CD8-positive, alpha-beta memory T cell (primary cell): ENCODE measurements at places on chromosomes 3 and 15.

DNA sequence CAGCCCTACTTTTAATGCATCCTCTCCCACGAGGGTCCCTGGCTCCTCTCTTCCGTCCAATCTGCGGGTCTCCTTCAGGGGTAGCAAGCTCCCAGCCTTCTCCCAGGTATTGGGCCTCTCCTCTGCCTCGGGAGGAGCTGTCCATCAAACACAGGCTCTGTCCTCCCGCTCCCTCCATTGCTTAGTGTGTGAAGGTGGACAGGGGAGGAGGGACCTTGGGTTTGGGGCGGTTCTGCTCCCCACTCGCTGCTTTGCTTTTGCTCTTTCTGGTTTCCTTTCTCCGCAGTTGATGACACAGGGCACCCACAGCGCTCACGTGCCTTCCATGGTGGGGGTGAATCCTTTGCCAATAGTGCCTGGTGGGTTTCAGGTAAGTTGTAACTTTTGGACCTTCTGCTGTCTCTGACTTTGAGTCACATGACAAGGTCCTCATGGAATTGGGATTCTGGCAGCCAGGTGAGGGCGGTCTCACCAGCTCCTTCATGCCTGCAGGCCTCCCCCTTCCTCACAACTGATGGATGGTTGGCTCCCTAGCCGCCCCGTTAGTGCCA is 18.9 kb downstream of the MUC20 start:
- no peak for DNase-seq

- no peak for DNase-seq
These were observed 10.2 kb downstream of the MUC4 start for GRCh38 chr3:195801251-195802183.

DNA sequence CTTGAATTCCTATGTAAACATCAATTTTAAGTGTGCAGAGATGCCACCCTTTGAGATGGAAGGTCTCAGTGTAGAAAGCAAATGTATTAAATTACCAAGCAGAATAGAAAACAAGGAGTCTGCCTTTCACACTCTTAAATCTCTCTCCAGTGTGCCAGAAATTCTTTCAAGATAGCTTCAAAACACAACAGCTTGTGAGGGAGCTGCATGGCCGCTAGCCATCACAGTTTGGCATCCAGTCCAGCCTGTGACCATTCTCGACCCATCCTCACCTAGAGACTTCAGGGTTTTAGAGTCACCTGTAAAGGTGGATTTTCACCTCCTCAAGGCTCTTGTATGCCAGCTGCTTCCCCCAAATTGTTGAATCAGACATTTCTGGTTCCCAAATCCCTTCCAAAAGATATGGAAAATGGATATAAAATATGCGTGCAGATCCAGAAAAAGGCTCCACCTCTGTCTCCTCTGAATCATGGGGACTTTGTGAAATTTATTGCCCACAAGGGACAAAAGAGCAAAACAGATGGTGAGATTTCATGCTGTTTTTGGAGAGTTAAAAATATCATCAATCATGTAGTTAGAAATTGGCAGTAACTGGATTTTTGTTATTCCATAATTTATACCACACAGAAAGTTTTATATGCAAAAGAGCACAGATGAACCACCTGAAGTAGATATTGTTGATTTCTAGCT is 114.2 kb upstream of the THRB start:
- no peak for DNase-seq

GRCh38 chr15:30985081-30985531 is 6.3 kb downstream of the MTMR10 start:
- DNase-seq, result no peak

DNA sequence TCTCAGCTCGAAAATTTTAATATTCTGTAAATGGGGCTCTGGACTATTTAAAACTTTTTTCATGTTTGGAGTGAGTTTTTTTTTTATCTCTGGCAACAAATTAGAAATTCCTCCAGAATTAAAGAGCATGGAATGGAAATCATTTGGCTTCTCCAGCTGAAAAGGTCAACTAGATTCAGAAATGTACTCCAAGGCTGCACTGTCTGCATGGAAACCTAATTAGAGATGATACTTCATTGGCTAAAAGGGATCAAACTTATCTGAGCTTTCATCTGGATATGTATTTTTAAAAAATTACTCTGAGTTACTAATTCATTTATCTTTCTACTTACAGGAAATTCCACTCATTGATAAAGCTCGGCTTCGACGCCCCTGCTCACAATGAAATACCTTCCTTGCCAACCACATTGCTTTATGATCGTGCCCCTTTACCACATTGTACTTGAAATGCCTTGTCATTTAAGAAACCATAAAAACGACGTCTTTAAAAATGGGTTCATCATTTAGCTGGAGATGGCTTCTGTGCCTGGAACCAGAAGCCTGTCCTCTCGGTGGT is 285.5 kb upstream of the ICE2 start:
- DNase-seq, result no peak

DNA sequence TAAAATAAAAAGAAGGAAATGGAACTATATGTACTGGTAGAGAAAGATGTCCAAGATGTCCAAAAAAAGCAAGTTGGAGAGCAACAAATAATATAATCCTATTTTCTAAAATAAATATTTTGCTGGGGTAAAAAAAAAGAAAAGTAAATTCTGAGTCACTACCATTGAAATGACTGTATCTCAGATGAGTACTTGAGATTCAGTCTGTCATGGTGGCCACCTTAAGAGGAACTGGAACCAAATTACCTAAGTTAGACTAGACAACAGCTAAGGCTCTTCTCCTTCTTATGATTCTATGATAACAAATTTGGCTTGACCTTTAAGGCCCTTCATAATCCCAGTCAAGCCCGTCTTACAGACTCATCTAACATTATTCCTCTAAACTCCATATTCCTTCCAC is 270.6 kb upstream of the HES1 start:
- no peak for DNase-seq

- DNase-seq, result no peak
These were observed 17.8 kb downstream of the MYL3 start for GRCh38 chr3:46845397-46845859.

DNA sequence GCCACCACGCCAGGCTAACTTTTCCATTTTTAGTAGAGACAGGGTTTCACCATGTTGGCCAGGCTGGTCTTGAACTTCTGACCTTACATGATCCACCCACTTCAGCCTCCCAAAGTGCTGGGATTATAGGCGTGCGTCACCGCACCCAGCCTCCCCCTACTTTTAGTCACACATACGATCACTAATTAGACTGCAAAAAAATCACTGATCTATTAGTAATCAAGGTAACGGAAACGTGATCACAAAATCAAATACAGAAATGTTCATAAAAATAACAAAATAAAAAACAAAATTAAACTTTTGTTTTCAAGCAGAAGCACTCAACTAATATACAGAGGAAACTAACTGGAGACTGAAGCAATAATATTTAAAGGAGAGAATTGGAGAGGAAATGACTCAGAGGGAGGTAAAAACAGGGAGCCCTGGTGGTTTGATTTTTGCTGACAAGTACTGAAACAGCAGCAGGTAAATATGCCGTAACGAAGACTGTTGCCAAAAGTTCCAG is 4.6 kb downstream of the WDR53 start:
- no peak for DNase-seq

DNA sequence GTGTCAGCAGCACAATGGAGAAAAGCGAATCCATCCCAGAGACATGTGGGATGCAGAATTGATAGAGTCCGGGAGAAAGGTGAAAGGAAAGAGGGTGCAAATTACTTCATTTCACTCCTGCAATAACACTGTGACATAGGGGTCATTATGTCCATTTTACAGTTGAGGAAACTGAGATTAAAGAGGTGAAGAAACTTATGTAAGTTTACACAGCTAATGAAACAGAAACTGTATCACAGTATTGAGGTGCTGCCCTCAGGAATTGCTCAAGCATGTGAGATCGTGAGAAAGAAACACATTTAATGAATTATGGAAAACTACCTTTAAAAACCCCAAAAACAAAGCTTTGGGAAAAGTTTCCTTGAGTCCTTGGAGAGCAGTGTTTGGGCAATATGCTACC is 103.6 kb upstream of the PFN2 start:
- no peak for DNase-seq

GRCh38 chr3:123246866-123247265 is 45.1 kb downstream of the SEC22A start:
- DNase-seq, result no peak

DNA sequence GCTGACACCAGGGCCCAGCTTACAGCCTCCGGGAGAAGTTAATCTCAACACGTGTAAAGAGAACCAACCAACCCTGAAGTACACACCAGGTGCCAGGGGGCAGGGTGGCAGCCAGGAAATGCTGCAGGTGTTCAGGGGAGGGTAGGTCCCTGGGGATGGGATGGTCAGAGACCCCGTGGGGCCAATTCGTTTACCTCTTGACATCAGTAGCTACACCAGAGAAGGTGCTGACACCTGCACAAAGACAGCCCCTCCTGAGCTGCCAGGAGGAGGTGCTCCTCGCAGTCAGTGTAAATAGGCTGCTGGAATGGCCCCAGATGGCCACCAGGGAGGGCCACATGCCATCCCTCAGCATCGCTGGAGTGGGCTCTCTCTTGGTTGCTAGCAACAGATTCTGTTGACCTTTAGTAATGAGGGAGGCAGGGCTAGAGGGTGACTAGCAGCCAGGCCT is 52.8 kb downstream of the CORO2B start:
- peak; percentile 6 for DNase-seq

DNA sequence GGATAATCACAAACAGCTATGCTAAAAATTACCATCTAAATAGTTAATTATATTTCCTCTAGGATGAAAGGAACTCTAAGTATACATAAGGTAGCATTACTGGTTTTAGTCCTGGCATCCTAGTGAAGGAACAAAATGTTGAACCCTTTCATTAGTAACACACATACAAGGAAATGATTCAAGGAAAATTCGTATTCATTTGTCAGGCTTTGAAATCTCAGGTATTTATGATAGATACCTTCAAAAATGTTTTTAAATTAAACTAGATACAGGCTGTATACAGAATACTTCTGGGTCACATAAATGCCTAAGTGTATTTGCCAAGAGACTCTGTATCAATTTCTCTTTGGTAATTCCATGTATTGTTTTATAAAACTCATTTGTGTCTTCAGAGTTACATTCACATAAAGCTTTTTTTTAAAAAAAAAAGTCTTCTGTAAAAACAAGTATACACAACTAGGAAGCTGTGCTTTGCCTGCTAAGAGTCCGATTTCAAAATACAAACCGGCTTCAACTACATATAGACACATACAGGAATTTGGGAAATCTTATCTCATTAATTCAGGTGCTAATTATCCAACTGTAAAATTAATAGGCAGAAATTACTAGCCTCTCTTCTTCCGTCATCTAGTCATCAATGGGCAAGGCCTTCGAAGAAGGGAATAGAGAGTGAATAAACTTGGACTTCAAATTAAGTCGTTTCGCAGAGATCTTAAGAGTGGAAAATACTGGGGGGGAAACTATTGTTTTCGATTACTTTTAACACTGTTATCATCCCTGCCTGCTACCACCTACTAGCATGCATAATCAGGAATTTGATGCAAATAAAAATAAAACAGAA is 1.3 kb downstream of the SECISBP2L start:
- no peak for DNase-seq
